GM06990 (cell line): ENCODE measurements at places on chromosomes 11 and 22.

- DNase-seq, result no peak
Measured at GRCh38 chr11:73116636-73117035, 25.5 kb downstream of the FCHSD2 start.

DNA sequence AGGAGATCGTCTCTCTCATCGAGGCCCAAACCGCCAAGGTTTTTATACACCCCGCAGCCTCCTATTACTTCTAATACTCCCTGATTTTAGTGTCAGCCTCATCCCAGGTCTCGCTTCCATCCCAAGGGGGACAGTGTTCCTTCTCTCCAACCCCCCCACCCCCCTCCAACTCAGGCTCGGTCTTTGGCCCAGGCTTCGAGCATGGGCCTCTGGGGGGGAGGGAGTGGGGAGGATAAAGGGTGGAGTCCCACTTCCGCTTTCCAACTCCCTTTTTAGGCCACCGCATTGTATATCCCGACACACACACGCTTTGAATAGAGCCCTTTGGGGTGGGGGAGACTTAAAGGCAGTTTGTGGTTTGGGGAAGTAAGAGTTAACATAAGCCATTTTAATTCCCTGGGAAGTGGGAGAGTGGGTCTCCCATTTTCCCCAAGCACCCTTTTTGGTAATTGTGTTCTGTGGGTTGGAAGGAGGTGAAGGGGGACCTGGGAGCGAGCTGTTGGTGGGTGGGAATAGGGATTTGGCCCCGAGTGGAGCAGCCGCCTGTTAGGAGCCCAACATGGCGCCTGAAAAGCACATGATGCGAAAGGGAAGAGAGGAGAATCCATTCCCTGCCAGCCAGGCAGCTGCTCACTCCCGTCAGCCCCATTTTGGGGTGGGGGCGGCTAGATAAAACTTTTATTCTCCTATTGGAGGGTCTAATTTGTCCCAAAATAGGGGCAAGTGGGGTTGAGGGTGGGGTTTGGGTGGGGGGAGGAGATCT is 844 bp downstream of the PCF11 start:
- DNase-seq, result peak; percentile 63

DNA sequence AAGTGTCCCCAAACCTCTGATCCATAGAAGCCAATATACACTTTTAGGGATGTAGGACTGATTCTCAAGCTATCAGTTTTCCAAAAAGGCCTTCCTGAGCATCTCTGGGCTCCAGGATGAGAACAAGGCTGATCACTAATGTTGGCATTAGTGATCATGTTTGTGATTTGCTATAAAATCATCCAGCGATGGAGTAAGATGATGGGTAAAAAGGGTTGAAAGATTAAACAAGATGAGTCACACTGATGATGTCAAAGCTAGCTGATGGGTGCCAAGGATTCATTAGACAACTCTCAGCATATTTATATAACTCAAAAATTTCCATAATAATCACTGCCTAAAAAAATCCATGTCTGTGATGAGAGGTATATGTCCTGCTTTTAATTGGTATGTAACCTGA is 42.8 kb downstream of the ZNF280B start:
- DNase-seq, result no peak

GRCh38 chr22:30573594-30574094 is 821 bp downstream of the GAL3ST1 start:
- DNase-seq, result no peak

DNA sequence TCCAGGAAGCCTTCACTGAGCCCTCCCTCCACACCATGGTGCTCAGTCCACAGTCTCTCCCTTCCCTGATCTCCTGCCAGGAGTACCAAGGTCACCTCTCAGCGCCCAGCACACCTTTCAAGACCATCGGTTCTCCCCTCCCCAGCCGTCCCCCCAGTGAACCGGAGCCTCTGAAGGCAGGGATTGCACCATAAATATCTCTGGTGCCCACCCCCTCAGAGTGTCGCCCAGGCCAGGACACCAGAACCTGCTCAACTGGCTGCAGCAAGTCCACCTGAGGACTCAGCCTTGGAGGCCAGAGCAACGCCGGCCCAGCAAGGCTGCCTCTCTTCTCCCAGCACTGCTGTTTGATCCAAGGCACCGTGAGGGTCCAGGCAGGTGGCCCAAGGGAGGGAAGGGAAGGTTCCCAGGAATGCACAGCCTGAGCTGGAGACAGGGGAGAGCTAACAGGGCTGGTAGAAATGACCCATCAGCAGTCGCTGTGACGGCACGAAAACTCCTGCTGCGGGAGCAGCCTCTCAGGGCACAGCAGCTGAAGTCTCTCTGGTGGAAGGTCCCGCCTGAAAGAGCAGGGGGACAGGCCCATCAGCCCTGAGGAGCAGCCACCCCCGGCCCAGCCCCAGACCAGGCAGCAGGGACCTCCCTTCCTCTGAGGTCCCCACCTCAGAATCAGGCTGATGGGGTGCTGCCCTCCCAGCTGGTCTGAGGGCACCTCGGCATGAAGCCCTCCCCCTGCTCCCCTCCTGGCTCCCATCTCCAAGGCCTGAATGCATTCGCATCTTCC is 80.3 kb downstream of the BUD13 start:
- no peak for DNase-seq

DNA sequence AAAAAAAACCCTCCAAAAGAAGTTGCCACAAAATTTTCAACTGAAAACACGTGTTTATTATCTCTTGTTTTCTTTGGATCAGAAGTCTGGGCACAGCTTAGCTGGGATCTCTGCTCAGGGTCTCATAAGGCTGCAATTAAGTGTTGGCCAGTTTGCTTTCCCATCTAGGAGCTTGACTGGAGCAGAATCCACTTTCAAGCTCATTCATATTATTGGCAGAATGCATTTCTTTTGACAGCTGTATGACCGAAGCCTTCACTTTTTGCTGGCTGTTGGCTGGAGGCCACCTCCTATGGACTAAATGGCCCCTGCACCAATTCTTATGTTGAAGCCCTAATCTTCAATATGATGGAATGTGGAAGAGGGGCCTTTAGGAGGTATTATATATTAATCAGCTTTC is 139.6 kb downstream of the DDX10 start:
- no peak for DNase-seq

- DNase-seq, result no peak
Measured at GRCh38 chr22:29973269-29973668, 90.3 kb downstream of the MTMR3 start.

- DNase-seq, result no peak
Measured at GRCh38 chr22:44380756-44381486, 68.2 kb upstream of the SHISAL1 start.
